NCI-H1092 treated with DMSO at 0.1 percent for 48 hours (cell line): ENCODE measurements at places on chromosomes 1 and 21.

- DNase-seq: no peak
These were observed 198.8 kb downstream of the COL24A1 start for GRCh38 chr1:85957760-85958159.

GRCh38 chr1:43558346-43558841 lies 27.7 kb downstream of the PTPRF start:
- DNase-seq: peak; percentile 82

- DNase-seq: no peak
These were observed 92.6 kb downstream of the NID1 start for GRCh38 chr1:235972311-235972689.

GRCh38 chr1:78843546-78843945 lies 163.0 kb downstream of the ADGRL4 start:
- DNase-seq: no peak

DNA sequence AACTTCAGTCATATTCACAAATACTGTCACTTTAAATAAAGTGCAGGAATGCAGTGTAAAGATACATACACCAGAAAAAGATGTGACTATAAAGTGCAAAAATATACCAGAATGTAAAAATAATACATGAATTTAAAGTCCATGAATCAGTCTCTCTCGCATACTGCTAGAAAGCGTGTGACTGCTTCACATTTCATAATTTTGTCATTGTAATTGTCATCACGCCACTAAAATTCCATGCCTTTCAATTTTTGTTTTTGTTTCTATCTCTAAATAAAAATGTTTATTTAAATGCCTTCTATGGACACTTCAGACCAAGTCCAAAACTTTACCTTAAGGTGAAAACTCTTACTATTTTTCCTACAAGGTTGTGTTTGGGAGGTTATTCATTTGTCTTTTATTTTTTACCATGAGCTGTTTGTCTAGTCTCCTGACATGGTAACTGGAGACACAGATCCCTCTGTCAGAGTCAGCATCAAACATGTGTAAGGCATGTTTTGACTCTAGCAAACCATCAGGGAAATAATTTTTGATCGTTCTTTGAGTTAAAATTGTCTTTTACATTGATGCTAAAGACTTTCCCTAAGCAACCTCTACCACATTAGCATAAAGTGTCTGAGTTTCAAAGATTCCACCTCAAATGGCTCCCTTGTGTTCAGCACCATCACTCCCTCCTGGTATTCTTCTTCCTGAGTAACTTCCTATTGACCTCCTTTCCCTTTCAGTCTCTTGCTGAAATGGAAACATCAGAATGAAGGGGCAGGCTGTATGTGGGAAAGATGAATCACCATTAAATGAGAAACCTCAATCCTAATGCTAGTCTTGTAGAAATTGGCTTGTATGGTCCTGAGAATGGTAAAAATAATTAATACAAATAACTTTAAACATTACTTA lies 14.0 kb upstream of the AIM2 start:
- no peak for DNase-seq

DNA sequence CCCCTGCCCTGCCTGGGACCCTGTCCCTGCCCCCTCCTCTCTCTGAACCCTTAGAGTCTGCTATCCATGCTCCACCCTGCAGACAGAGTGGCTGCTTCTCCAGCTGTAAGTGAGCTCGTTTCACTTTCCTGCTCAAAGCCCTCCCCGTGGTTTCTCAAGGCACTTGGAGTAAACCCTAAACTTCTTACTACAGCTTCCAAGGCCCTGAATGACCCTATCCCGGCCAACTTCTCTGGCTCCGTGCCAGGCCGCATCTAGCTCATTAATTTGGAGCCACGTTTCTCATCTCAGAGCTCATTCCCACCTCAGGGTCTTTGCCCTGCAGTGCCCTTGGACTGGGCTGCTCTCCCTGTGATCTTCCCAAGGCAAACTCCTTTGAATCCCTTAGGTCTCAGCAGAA lies 235.1 kb upstream of the RUNX1 start:
- no peak for DNase-seq

DNA sequence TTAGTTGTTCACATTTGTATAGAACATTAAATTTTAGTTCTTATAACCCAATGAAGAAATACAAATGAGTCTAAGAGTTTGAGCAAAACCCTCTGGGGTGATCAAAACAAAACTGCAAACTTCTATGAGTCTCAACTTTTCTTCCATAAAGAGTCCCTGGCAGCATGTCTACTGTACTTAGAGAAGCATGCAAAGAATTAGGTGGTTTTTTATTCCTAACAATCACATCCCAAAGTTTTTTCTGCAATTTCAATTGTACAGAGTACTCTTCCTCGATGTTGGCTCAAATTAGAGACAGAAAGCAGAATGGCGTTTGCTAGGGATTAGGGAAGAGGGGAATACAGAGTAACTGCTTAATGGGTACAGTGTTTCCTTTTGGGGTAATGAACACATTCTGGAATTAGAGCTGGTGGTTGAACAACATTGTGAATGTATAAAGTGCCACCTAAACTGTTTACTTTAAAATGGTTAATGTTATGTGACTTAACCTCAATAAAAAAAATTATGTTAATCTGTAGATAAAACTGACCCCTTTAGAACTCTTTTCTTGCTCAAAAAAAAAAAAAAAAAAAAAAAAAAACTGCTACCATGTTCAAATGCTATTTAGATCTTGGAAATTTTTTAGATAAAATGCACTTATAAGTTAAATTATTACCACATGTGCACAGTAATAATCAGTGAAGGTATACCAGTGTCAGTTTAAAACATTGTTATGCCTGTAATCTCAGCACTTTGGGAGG lies 4.8 kb downstream of the RC3H1 start:
- no peak for DNase-seq

DNA sequence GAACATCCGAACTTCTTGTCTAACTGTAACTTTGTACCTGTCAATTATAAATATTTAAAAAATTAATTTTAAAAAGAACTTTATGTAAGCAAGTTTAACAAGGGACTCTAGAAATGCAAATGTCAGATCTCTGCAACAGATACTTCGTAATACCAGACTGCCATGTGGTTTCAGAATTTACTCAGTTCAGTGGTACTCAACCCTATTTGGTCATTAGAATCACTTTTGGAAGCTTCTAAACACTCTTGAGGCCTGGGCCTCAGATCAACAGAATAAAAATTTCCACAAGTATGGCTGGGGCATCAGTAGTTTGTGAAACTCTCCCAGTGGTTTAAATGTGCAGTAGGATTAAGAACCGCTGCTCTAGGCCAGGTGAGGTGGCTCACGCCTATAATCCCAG lies 139.5 kb upstream of the SMYD2 start:
- no peak for DNase-seq

- no peak for DNase-seq
These were observed 98.9 kb downstream of the SPSB1 start for GRCh38 chr1:9391620-9392019.

GRCh38 chr1:199155166-199156019 lies 516.6 kb downstream of the PTPRC start:
- DNase-seq: no peak

DNA sequence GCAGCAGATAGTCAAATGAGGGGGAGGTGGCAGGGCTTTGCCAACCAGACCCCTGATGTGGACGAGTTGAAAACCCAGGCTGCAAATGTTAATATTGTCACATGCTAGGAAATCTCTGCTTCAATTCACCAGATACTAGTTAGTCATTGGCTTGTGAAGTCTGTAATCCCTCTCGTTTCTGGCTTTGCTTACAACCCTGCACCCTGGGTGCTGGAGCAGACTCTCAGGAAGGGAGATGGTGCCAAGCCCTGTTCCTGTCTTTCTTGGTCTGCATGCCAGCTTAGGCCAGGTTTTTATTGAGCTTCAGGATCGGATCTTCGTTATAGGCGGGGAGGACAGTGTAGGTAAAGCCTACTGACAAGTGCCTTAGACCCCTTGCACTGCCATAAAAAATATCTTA lies 53.3 kb downstream of the MDM4 start:
- DNase-seq: no peak

DNA sequence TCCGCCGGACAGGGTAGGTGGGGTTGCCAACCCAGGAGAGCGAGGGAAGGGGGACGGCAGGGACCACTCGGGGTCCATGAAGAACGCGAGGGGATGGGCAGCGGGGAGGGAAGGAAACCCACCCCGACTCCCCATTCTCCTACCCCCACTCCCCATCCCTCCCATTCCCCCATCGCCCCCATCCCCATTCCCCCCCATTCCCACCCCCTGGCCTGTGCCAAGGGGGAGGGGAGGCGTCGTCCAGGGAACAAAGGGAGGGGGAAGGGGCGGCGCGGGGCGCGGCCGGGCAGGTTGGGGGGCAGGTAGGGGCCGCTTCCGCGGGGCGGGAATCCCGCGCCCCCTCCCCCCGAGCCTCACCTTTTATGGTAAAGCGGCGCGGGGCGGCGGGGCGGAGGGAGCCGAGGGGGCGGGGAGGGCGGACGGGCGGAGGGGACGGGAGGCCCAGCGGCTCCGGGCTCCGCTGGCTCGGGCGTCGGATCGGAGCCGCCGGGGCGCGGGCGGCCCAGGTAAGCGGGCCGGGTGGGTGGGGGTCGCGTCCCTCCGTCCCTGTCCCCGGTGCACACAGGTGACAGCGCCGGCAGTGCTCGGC lies at the start of gene FBLIM1:
FBLIM1 (plus strand) TSS at position 453 of the 589 bp plus-strand sequence. CDS start 6,189 bp downstream, outside the sequence.
- DNase-seq: no peak

- DNase-seq: peak; percentile 44
These were observed 54.2 kb downstream of the FBXO2 start for GRCh38 chr1:11599891-11600576.
